NCI-H1105 (cell line): ENCODE measurements at places on chromosomes 12 and 14.

- no peak for DNase-seq
Observed at GRCh38 chr12:92462049-92462448, 240.7 kb upstream of the PLEKHG7 start.

- DNase-seq, result no peak
Observed at GRCh38 chr14:35201066-35201465, 78.7 kb downstream of the PRORP start.

DNA sequence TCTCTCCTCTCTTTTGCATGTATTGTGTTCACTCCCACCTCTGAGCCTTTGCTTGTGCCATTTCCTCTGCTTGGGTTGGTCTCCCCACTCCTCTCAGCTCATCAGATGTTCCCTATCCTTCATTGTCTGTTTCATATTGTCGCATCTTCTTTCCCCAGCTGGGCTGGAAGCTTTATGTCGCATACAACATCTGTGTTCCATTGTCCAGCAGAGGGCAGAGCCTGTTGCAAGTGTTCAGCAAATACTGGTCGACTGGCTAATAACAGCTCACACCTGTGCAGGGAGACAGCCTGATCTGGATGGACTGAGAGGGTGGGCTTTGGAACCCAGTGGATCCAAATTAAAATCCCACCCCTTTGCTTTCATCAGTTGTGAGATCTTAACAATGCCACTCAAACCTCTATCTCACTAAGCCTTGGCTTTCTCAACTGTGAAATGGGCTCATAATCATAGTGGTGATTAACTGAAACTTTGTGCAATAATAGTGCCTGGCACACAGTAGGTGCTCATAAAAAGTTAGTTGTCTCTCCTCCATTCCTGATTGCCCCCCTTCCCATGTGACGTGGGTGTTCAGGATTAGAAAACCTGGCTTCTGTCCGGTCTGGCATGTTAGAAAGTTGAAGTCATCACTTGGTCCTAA lies 75.8 kb downstream of the RIN3 start:
- DNase-seq, result no peak

DNA sequence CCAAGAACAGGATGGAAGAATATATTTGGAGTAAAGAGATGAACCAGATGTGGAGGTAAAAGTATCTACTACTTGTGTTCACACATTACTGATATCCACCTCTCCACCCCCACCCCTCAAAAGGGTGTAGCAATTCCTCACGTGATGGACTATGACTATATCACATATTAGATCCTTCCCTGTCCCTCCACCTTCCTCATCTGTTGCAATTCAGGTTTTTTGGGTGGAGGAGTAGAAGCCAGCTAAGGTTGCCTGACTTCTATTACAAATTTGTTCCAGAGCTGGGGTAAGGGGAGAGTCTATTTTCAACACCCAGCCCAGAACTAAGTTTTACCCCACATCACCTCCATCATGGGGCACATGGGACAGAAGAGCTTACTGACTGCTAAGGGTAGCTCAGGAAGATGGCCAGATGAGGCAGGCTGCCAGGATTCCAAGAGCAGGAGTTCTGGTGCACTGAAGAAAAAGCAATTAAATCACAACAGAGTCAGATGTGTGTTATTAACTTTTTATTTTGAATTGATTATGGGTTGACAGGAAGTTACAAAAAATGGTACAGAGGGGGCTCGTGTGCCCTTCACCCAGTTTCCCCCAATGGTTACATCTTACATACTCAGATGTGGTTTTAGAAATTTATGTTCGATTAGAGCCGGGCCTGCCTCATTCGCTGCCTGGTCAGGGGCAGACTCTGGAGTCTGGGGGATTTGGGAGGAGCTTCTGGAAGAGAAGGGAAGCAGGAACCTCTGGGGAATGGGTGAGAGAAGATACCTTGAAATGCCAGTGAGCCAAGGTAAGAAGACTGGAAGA lies 2.1 kb downstream of the RNASE13 start:
- DNase-seq, result no peak

- DNase-seq, result no peak
Observed at GRCh38 chr14:34700622-34701130, 13.7 kb downstream of the CFL2 start.

DNA sequence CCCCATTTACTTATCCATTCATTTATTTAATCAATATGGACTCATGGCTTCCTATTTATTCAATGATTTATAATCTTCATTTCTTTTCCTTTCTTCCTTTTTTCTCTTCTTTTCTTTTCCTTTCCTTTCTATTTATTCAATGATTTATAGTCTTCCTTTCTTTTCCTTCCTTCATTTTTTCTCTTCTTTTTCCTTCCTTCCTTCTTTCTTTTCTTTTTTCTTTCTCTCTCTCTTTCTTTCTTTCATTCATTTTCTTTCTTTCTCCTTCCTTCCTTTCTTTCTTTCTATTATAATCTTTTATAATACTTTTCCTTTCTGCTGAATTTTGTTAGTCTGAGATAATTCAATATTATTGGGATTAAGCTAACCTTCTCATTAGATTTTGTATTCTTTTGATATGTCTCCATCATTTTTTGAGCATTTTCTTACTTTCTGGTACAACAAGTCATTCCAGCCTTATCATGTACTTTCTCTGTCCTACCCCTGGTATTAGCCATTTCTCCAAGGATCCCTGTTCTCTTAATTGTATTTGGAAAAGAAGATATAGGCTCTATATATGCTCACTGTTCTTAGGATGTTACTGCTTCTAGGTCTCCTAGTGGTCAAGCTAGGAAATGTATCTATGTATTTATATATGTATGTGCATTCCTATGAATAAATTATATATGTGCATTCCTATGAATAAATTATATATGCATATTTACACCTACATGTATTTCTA lies 12.1 kb downstream of the LACRT start:
- no peak for DNase-seq
